ENCODE measurements at places on chromosomes 1 and 21. TPM values are rescaled to one million over a fixed set of nuclear protein-coding genes. Genes with fewer than 3 reads are reported as not detected.

RCC2 gene
- total RNA-seq = 70.4 TPM

AUNIP gene
- 0.49 TPM for total RNA-seq

KRTAP12-2 gene
- total RNA-seq = 29.3 TPM

C1orf141 gene
- not detected for total RNA-seq

RAB3B gene
- total RNA-seq = 6.8 TPM

AMY1C gene
- 0.60 TPM for total RNA-seq

- H3K4me1 ChIP-seq = peaks cover 24% of the 10 kb centered on the region
- DNase-seq = no peak
Measured at GRCh38 chr1:179230251-179230650, 774 bp upstream of the ABL2 start.

GRCh38 chr1:39082811-39083576 is 56.8 kb downstream of the NDUFS5 start:
- peaks cover 31% of the 10 kb centered on the region for H3K4me1 ChIP-seq
- no peak overlapping the region for H3K4me3 ChIP-seq
- no peak for DNase-seq

DNA sequence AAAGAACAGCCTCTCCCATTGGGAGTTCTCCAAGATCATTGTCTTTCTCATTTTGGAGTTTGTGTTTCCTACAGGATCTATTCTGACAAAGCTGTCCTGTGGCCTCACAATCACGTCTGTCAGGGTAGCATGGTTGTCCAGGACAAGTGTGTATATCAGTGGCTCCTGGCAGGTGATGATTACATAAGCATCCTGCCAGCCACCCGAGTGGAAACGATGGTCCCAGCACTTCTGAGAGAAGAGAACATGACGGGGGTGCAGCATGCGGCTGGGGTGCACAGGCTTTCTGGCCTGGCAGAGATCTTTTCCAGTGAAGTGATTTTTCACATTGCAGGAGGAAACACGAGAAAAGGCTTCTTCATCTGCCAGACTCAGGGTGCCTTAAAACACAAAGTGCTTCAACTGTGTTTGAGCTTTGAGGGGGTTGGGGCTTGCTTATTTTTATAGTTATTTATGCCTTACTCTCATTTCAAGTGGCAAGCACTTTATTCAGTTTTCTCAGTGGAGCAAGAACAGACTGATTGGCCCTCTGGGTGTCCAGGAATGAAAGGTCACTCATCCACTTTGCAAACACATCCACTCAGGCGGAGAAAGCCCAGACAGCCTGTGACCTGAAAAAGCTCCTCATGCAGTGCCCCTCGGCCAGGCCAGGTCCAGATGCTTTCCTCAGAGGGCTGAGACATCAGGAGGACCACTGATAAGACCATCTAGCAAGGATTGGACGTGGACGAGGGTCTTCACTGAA is 186.0 kb downstream of the DUSP10 start:
- no peaks in the 10 kb centered on the region for H3K36me3 ChIP-seq
- no peak overlapping the region for H3K4me3 ChIP-seq
- no peaks in the 10 kb centered on the region for H3K27me3 ChIP-seq
- DNase-seq = no peak
- H3K4me1 ChIP-seq = no peaks in the 10 kb centered on the region

GRCh38 chr1:178283409-178283808 is 189.5 kb downstream of the RASAL2 start:
- no peaks in the 10 kb centered on the region for H3K27me3 ChIP-seq
- no peak overlapping the region for H3K27ac ChIP-seq
- no peak for DNase-seq
- H3K4me1 ChIP-seq = peaks cover 18% of the 10 kb centered on the region
- H3K36me3 ChIP-seq = no peaks in the 10 kb centered on the region

GRCh38 chr1:939511-940106 is 15.9 kb downstream of the SAMD11 start:
- H3K4me3 ChIP-seq = peak overlapping the region; percentile 49
- H3K27me3 ChIP-seq = peaks cover 88% of the 10 kb centered on the region
- no peak for DNase-seq
- no peak overlapping the region for H3K27ac ChIP-seq
- peaks cover 56% of the 10 kb centered on the region for H3K4me1 ChIP-seq
- H3K36me3 ChIP-seq = peaks cover 3% of the 10 kb centered on the region

- H3K27ac ChIP-seq = no peak overlapping the region
- H3K4me1 ChIP-seq = no peaks in the 10 kb centered on the region
- H3K27me3 ChIP-seq = peaks cover 6% of the 10 kb centered on the region
- H3K4me3 ChIP-seq = no peak overlapping the region
- no peaks in the 10 kb centered on the region for H3K36me3 ChIP-seq
- DNase-seq = no peak
Measured at GRCh38 chr1:111856411-111857185, 100.9 kb downstream of the DDX20 start.

GRCh38 chr21:32580949-32581348 is 4.4 kb downstream of the TCP10L start:
- no peaks in the 10 kb centered on the region for H3K36me3 ChIP-seq
- no peaks in the 10 kb centered on the region for H3K4me1 ChIP-seq
- H3K4me3 ChIP-seq = no peak overlapping the region

GRCh38 chr1:5053744-5054143 is 399.3 kb downstream of the AJAP1 start:
- H3K36me3 ChIP-seq = no peaks in the 10 kb centered on the region
- H3K4me1 ChIP-seq = no peaks in the 10 kb centered on the region
- H3K4me3 ChIP-seq = no peak overlapping the region
- H3K27me3 ChIP-seq = no peaks in the 10 kb centered on the region

All from suprapubic skin (tissue), 4 donors.